ENCODE measurements at places on chromosomes 4 and X. TPM values are rescaled to one million over a fixed set of nuclear protein-coding genes. Genes with fewer than 3 reads are reported as not detected.

- DNase-seq: no peak
These were observed 329.5 kb downstream of the GRIA2 start for GRCh38 chr4:157550028-157550427.

RNF212 gene
- not detected for total RNA-seq

NDST3 gene
- not detected for total RNA-seq

DNA sequence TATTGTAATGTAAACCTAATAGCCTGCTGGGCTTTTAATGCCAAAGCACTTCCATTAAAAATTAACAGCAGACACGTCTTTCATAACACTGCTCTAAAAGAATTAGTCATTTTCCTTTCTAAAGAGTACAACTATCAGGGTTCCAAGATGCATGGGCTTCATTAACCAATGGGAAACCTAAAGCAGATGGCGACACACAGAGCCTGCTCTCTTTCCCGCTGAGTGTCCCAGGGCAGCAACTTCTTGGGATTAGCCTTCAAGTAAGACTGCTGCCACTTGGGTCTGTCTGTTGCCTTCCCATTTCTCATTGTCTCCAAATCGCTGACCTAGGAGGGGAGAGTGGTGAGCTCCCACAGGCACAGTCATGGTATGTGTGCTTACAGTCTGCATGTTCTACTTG lies 14.0 kb upstream of the PHKA2 start:
- no peak for DNase-seq

DNA sequence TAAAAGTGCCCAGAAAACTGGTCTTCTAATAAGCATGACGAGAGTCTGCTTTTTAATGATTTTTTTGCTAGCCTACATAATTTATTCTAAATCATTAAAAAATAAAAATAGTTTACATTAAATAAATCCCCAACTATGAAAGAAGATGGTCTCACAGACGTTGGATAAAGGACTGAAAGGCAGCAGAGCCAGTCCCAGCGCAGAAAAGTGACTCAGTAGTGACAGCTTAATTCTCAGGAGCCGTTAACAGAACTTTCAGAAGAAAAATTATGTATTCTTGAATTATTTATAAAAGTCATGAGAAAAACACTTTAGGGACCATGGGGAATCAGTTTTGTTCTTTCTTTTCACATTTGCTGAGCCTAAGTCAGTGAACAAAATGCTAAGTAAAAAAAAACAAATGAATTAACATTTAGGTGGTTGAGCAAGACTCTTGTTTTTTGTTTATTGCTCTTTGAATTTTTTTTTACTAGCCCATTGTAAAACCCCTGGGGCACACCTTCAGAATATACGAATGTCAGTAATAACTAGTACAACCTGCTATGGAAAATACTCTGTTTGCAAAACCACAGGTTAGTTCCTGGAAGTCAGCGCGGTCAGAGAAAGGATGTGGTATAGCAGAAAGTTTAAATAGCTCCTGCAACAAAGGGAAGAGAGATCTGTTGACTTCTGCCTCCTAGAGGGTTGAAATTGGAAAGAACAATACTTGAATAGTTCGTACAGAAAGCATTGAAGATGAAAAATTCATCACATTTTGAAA lies 50.4 kb upstream of the CCDC160 start:
- no peak for DNase-seq

- no peak for DNase-seq
These were observed 28.5 kb upstream of the COX18 start for GRCh38 chr4:73098016-73098415.

GRCh38 chr4:2451036-2451520 lies 17.8 kb upstream of the RNF4 start:
- no peak for DNase-seq

UGT2A3 gene
- not detected for total RNA-seq

USP17L11 gene
- not detected for total RNA-seq

MTNR1A gene
- total RNA-seq: not detected

- no peak for DNase-seq
These were observed 37.0 kb upstream of the CLNK start for GRCh38 chr4:10721616-10722015.

GRCh38 chrX:107562482-107562881 lies 65.8 kb upstream of the PRPS1 start:
- no peak for DNase-seq

DNA sequence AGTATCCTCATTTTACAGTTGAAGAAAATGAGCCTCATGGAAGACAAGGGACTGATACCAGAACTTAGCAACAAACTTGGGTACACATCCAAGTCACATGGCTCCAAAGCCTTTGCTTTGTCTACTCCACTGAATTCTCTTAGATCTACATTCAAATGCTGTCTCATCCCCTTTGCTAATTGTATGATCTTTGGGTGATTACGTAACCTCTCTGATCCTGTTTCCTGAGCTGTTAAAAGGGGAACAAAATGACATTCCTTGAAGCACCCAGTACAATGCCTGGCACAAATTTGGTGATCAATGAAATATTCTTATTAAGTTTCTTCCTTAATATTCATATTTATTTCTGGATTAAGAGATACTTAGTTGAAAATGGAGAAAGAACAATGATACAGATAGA lies 5.9 kb upstream of the HPGD start:
- DNase-seq: no peak

DNA sequence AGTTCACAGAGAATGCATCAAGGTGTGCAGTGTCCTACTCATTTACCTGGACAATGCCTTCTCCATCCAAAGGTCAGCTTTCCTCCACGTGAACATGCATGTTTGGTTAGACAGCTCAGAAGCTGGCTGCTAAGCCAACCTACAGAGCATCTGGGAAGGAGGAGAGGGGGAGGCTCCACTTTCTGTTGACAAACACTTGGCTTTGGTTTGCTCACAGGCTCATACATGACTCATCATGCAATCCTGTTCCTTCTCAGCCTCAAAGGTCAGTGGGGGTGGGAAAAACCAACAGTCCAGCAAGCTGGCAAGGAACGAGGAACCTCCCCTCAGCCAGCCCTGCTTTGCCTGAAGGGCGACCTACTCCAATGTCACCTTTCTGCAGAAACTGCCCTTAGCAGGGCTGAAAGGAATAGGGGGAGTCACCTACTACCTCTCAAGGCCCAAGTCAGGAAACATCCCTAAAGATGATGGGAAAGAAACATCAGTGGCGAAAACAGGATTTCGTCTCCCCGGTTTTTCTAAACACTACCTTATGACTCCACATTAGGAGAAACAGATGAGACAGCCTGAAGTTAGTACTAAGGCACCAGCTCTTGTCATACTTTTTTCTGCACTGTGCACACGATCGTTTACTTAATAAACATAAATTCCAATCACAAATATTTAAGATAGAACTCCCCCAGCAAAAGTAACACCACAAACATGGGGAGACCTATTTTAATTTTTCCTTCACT lies 37.9 kb downstream of the RELL1 start:
- no peak for DNase-seq

IL1RAPL1 gene
- not detected for total RNA-seq

GRCh38 chr4:126992910-126993309 lies 639.8 kb upstream of the INTU start:
- no peak for DNase-seq

- no peak for DNase-seq
These were observed 212.4 kb upstream of the CASK start for GRCh38 chrX:42135583-42136228.

DNA sequence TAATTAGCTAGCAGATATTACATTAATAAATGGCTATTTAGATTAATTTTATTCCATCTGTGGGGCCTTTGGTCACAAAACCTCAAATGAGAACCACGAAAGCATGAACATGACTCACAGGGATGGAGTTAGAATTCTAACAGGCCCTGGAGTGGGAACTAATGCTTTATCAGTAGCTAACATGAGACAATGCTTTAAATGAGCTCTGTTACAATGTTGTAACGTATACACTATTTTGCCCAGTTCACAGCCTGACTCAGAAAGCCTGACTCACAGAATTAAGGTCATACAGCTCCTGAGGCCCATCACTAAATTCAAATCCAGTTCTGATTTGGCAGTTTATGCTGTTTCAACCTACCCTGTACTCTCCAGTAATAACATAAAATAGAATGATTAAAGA lies 23.2 kb downstream of the VEGFC start:
- no peak for DNase-seq

DNA sequence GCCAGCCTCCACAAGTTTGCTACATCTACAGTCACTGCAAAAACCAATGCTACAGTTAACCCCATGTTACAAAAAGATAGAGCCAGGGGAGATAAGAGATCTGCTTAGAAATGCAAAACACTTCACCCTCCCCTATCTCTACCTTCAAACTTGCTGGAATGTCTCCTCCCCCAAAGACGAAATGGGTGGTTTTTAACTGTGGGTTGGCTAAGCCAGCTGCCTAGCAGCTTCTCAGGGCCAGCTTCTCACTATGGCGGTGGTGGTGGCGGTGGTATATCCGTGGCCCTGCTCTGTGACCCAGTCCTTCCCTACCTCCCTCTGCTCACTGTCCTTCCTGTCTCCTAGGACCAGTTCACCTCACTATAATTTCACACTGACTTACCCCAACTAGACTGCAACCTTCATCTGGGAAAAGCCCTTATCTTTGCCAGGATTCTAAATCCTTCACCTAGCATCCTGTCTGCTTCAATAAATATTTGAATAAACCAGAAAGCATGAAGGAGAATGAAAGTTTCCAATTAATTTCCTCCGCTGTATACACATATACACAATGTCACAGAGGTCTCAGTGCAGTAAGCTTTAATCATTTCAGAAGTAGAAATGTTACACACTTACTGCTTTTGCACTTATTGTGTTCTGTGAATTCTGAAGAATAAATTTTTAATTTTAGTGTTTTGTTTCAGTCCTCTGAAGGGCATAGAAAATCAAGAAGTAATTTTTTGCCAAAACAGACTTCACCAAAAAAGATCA lies 46.3 kb downstream of the SH3KBP1 start:
- no peak for DNase-seq

DNA sequence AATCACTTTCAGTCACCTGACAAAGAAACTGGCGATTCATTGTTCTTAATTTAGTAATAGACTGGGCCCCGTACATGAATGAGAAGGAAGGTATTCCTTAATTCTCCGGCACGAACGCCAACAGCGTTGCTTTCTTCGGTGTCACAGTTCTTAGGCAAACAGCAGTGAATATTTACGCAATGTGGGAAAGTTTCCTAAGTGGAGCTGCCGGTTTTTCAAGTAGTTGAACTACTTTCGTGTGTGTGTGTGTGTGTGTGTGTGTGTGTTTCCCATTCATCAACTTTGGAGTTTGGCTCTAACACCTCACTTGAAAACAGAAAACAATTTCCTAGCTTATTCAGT lies 651 bp downstream of the NXT2 start:
- no peak for DNase-seq

DNA sequence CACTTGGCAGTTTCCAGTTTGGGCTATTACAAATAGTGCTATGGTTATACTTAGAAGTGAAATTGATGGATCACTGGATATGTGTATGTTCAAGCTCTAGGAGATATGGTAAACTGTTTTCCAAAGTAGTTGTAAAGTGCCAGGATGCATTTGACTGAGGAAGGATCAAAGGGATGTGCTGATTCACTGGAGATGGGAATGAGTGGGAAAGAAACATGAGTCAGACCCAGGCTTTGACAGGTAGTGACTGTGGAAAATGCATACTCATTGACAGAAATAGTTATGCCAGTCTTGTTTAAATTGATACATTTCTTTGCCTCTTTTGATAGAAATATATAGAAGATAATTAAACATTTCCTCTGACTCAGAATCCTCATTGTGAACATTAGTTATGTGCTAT lies 77.9 kb downstream of the CEP135 start:
- DNase-seq: no peak

RBMXL3 gene
- total RNA-seq: not detected

DNA sequence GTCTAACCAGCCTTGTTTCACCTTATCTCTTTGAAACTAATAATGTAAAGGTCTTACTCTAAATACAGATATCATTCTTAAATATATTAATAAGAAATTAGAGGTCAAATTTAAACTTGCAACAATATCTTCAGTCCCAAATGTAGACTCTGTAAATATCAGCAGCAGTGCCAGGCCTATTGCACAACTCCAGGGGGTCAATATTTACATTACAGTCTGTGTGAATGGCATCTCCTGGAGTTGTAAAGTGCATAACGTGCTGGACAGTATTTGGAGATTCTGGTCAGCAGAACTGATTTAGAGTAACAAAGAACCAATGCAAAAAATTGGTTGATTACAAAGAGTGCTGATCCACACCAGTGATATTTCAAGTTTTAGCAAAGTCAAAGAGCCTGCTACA lies 1225.9 kb downstream of the PCDH19 start:
- DNase-seq: no peak

DNA sequence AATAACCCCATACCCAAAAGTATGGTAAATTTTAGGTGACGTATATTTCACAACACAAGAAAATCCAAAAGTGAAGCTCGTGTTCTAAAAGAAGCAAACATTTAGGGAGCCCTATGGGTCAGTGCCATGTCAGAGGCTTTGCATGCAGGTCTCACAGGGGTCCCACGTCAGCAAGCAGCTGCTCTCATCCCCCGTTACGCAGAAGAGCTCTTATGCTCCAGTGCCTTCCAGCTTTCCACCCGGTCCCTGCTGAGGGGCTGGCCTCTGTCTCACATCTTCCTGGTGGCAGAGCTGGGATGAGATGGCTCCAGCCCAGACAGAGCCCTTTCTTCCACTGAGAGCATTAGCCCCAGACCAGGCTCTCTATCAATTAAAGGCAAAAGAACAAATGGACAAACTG lies 82.0 kb downstream of the IRF2 start:
- no peak for DNase-seq

- DNase-seq: no peak
These were observed 8.8 kb upstream of the NKX1-1 start for GRCh38 chr4:1414831-1415680.

DNA sequence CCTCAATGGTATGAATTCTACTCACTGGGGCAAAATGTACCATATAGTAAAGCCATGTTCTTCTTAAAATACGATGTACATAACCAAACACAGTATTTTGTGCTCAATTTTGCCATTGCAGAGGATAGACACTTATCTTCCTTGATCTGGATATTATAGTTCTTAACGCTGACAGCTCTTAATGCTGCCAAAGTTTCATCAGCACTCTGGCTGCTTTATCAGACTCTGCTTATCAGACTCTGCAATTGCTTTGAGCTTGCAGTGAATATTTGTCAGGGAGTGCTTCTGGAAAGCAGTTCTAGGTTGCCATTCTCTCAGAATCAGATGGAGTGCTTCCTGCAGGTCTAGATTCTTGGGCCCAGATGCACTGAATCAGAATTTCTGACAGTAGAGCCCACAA lies 863.1 kb downstream of the CCSER1 start:
- no peak for DNase-seq

RASSF6 gene
- total RNA-seq: 1.4 TPM

TSPYL2 gene
- 42.3 TPM for total RNA-seq

DNA sequence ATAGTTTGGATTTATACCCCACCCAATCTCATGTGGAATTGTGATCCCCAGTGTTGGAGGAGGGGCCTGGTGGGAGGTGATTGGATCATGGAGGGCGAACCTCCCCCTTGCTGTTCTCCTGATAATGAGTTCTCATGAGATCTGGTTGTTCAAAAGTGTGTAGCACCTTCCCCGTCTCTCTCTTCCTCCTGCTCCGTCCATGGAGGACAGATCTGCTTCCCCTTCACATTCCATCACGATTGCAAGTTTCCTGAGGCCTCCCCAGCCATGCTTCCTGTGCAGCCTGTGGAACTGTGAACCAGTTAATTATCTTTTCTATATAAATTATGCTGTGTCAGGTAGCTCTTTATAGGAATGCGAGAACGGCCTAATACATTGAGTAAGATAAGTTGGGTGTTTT lies 518.8 kb upstream of the LCORL start:
- no peak for DNase-seq

HSD17B13 gene
- total RNA-seq: not detected

GRCh38 chr4:55385201-55385649 lies 10.5 kb upstream of the TMEM165 start:
- DNase-seq: no peak

NXF2B gene
- not detected for total RNA-seq

- no peak for DNase-seq
These were observed 117.1 kb downstream of the FAM53A start for GRCh38 chr4:1566838-1567518.

Measured in ascending aorta (tissue), 2 donors.